ENCODE measurements at places on chromosomes 13 and 19.

DNA sequence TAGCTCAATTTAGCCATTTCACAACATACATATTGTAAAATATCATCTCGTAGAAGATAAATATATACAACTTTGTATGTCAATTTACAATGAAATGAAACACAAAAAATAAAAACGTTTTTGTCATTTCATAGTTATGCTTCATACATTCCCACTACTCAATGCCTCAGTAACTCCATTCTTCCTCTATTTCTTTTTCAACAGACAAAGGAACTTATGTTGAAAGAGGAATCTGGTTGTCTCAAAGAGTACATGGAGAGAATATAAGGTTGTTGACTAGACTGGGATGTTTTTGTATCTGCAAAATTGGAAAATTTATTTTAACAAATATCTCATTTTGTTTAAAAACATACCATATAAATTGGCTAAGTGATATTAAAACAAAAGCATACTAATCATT lies 12.8 kb downstream of the KCTD12 start:
- no peak for DNase-seq

GRCh38 chr19:32407004-32407992 lies 1.7 kb downstream of the DPY19L3 start:
- DNase-seq, result no peak

DNA sequence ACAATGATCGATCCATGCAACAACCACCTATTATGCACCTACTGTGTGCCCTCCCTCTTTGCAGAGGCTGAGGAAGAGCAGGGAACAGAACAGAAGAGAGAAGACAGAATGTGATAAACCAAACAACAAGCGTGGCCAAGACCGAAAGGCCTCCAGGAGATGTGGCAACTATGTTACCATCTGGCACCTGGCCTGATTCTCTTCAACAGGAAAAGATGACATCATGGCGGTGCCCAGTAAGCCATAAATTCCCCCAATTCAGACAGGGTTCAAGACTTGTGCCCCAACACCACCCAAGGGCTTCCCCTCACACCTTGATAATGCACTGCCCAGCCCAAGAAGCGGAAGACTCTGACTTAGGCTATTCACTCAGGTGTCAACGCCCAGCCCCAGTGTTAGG lies 44.3 kb downstream of the SLC7A1 start:
- no peak for DNase-seq

GRCh38 chr13:111017755-111018459 lies 97.2 kb upstream of the ARHGEF7 start:
- no peak for DNase-seq

- DNase-seq, result no peak
These were observed 226.8 kb downstream of the TBC1D4 start for GRCh38 chr13:75255147-75255546.

DNA sequence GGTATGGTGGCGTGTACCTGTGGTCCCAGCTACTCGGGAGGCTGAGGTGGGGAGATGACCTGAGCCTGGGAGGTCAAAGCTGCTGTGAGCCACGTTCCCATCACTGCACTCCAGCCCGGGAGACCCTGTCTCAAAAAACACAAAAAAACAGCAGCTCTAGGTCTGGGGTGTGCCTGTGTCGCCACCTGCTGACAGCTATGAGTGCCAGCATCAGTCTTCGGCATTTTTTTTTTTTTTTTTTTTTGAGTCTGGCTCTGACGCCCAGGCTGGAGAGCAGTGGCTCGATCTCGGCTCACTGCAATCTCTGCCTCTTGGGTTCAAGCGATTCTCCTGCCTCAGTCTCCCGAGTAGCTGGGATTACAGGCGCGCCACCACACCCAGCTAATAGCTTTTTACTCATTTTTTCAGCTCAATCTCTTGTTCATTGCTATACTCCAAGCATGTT lies 10.1 kb downstream of the AP2S1 start:
- no peak for DNase-seq

- no peak for DNase-seq
These were observed 3.4 kb downstream of the CADM4 start for GRCh38 chr19:43636121-43636683.

DNA sequence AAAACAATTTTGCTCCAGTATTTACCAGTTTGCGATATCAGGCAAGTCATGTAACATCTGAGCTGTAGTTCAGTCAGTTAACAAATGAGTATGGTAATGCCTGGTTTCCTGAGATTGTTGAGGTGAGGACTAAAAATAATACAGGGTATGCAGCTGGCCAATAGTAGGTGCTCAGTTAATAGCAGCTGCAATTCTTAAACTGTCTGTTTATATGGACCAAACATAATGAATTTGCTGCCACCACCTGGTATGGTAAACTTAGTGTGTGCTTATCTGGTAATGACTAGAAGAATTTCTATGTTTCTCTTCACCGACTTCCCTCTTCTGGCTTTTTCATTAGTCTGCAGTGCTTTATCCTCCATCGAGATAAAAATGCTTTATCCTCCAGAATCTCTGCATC lies 9.1 kb downstream of the ZMYM2 start:
- no peak for DNase-seq

- DNase-seq, result no peak
These were observed 55.2 kb downstream of the XPO4 start for GRCh38 chr13:20847296-20847695.

- DNase-seq, result no peak
These were observed 24.6 kb upstream of the GARRE1 start for GRCh38 chr19:34229721-34230120.

DNA sequence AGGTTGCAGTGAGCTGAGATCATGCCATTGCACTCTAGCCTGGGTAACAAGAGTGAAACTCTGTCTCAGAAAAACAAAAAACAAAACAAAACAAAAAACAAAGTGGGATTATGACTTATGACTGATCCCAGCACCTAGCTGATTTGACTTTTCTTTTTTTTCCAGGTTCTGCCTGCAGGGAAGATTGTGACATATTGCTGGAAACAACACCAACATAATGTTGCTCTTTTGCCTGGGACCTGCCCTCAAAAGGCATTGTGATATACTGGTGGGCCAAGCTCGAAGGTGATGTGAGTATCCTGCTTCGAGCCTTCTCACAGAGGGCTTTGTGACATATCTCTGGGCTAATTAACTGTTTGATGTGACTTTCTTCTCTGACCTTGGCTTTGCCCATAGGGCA lies 42.0 kb upstream of the ZNF43 start:
- DNase-seq, result no peak

Measured in mesothelial cell of epicardium (in vitro differentiated cells).